HFFc6 (cell line): ENCODE measurements at places on chromosomes 1 and 21.

DNA sequence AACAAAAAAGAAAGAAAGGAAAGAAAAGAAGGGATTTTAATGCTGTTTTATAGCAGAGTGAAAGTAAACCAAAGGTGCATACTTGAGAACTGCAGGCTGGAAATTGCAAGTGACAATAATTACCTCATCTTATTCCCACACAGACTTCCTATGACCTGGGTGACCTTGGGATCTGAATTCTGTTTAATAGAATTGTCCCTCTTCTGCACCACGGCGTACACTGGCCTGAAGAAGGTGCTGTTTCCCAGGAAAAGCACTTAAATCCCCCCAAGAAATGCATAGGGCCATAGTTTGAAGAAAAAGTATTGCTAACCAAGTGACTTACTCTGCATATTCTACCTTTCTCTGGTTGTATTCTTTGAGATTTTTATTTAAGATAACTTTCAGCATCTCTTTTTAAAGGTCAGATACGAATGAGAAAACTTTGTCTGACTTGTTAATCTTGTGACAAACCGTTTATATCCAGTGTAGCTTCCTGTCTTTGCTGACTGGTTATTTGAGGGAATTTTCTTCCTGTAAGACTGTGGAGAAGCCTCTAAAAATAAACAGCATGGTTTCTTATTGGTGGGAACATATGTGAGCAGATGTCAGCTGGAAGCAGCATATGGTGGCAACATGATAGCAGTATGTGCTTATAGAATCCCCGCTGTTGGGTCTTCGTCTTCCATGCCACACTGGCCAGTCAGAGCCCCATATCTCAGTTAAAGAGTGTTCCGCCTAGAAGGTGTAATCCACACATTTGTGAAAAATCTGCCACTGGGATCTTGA is 16.3 kb downstream of the TGFB2 start:
- peak; percentile 38 for DNase-seq

DNA sequence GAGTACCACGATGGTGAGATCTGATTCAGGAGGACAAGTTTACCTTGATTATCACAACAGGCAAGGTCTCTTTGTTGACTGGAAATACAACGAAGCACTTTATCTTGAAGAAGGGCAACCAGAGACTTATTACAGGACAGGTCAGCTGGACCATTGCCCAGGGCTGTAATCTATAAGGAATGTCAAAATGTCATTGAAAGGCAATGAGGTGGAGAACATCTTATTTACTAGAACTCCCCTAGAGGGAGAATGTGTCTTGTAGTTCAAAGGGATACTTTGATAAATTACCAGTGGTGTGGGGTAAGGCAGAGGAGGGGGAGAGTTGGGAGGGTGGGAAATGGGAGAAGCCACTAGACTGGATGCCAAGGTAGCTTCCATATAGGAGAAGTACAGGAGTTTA is 212.3 kb downstream of the NCAM2 start:
- no peak for DNase-seq

- DNase-seq, result no peak
These were observed 5.0 kb upstream of the PDC start for GRCh38 chr1:186465946-186466345.

- peak; percentile 32 for DNase-seq
These were observed 4.7 kb upstream of the THEM5 start for GRCh38 chr1:151858030-151858746.

DNA sequence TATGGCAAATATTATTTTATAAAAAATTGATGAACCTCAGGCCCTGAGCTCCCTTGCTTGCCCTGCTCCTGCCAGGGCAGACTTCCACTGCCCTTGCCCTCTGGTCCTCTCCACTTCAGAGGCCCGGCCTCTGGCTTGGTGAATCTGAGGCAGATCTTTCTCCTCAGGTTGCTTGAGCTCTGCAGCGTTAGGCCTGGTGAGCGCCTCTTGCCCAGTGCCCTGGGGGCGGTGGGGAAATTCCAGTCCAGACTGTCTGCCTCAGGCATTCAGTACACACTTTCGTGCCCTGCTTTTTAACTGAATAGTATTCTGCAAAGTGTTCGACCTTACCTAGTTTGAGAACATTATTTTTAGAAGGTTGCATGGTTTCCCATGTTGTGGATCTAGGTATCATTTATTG is 98.2 kb downstream of the PCBP3 start:
- DNase-seq, result no peak

DNA sequence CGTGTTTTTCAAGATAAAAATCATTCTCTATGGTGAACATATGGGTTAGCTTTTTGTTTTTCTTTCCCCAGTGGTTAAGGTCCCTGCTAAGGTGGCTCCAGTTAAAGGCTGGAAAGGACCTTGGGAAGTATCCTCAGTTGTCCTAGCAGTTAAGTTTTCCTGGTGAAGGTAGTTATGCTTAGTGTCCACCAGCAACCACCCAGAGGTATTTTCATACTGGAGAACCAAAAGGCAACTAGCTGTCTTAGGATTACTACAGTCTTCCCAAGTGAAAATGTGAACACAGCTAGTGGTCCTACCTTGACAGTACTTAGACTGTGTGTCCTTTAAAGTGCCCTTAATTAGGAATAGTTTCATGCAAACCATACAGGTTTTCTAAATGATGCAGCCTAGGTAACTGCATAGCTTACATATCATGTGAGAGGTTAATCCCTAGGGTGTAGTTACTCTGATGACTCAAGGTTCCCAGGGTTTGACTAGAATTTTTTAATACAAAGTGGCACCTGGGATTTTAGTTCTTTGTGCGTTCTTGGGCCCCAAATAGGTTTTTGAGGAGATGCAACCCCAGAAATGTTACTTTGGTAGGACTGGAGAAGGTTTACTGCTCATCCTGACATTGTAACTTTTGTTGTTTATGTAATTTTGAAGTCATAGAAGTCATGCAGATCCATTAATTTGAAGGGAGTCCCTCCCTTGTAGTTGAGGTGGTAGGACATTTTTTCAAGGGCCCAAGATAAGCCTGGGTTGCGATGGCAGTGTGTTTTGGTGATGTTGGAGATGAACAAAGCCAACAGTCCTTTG is 36.5 kb downstream of the YY1AP1 start:
- DNase-seq, result no peak

GRCh38 chr1:105664495-105664894 is 1392.0 kb upstream of the PRMT6 start:
- DNase-seq, result no peak

DNA sequence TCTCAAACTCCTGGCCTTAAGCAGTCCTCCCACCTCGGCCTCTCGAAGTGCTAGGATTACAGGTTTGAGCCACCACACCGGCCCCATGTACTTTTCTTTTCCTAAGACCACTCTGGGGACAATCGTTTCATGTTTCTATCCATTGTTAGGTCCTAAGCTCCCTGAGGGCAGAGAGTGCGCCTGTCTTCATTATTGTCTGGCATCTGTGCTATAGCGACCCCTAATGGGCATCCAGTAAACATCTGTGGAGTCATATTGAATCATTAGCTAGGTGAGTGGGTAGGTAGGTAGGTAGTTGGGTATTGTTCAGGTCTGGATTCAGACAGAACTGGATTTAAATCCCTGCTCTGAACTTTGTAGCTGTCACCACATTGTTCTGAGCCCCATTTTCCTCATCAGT is 66.1 kb downstream of the TMEM53 start:
- DNase-seq, result no peak

DNA sequence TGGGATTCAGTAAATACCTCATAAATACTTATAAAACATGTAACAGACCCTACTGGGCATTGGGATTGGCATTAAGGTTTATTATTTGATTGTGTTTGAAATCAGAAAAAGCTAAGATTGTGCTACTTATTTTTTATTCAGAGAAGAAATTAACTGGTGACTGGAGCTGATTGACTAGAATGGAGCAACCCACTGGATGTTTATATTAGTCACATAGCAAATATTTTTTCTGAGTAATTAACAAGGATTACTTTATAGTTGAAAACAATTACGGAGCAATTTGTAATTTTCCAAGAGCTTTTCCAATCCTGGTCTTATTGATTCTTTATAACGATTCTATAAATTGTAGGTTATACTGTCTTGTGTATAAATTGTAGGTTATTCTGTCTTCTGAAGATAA is 208.7 kb downstream of the HLX start:
- DNase-seq, result peak; percentile 42

- DNase-seq, result no peak
These were observed 42.7 kb downstream of the ATP5PF start for GRCh38 chr21:25691976-25692375.

GRCh38 chr1:84208935-84209334 is 64.9 kb downstream of the PRKACB start:
- no peak for DNase-seq

DNA sequence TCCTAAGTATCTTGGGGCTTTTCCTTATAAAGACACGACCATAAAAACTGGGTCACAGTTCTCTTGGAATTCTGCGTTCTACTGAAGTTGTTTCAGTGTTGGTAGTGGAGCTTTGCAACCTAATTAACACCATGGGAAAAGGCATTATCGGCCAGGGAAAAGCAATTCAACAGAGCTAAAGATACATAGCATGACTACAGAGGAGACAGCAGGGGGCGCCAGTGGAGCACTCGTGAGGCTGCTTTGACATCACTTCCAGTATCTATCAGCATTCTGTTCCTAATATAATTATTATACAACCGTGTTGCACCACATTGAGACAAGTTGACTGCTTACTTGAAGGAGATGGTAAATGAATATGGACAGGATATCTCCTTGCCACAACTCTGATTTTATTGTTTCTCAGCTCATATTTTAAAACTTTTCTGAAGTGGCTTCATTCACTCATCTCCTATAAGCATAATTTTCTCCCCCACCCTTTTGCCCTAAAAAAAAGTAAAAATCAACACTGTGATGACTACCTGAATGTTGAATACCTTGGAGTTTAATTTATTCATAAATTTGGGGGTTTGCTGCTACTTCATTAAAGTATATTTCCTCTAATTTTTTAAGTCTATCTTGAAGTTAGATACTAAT is 39.4 kb downstream of the ZP4 start:
- DNase-seq, result peak; percentile 23

- DNase-seq, result no peak
These were observed 19.6 kb downstream of the EIF4G3 start for GRCh38 chr1:21157054-21157453.

DNA sequence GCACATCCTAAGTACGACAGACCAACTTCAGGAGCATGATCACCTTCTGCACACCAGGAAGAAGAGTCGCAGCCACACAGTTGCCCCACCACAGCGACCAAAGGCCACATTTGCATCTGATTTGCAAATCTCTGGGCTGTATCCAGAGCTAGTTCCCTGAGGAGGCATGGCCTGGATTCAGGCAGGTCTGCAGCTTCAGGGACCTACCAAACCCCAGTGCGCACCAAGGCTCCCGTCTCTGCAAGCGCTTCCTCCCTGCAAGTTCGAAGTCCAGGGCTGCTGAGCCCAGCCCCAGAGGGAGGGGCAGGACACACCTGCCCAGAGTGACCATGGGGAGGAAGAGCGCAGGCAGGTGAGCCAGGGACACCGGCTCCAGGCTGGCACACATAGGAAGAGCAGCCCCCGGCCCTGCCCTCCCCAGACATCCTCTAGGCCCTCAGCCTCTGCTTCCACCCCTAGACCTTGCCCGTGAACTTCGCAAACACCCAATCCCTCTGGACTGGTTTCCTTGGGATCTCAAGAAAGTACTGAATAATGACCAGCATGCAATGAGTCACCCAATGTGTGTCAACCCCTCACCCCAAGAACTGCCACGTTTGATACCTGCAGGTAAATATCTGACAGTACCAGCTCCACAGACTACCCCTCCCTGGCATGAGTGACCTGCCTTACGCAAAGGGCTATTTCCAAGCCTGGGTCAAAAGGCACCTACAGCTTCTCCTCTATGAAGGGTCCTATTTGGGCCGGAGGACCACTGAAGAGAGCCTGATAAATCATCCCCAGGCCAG is 36.8 kb downstream of the CASZ1 start:
- DNase-seq, result no peak

DNA sequence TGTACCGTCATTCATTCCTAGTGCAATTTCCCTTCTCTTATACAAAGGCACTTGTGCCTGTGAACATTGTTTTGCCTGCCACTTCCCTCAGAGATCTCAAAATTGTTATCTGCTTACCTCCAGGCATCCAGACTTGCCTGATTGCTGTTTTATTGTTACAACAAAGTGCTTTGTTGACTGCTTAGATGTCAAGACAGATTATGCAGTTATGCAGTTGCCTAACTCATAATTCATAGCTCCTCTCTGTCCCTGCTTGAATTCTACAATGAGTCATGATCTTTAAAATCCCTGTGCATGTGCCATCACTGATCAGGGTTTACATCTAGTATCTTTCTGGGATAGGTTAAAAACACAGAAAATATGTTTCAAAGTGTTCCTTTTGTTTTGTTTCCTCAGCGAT is 24.5 kb downstream of the CXADR start:
- DNase-seq, result peak; percentile 2

- DNase-seq, result no peak
These were observed 2.0 kb downstream of the RNF207 start for GRCh38 chr1:6207921-6208320.

- DNase-seq, result peak; percentile 31
These were observed 149.9 kb downstream of the MRPL39 start for GRCh38 chr21:25457411-25457810.

DNA sequence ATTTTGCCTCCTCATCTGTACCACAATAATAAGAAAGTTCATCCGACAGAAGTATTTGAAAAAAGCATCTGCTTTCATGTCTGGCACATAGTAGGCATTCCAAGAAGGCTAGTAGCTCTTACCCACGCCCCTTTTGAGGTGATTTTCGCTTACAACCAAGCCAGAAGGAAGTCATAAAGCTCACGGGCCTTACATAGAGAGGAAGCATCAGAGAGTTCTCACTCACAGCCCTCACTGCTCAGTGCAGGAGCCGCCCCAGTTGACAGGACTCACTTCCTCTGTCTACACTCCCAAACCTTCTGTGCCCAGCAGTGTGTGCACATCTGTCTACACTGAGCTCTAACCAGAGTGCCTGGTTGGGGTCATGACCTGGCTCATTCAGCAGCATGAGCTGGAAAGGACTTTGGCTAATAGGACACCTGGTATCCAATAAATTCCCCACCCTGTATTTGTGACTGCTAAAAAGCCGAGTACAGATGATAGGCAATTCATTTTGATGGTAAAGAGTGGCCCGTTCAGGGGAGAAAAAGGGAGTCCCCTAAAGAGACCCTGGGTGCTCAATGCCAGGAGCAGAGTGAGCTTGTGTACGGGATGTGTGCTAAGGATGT is 36.8 kb upstream of the DUSP10 start:
- no peak for DNase-seq

GRCh38 chr1:23177438-23178380 is 9.1 kb upstream of the LUZP1 start:
- DNase-seq, result peak; percentile 50

- no peak for DNase-seq
These were observed 112.8 kb downstream of the DNAH14 start for GRCh38 chr1:225042263-225042662.

DNA sequence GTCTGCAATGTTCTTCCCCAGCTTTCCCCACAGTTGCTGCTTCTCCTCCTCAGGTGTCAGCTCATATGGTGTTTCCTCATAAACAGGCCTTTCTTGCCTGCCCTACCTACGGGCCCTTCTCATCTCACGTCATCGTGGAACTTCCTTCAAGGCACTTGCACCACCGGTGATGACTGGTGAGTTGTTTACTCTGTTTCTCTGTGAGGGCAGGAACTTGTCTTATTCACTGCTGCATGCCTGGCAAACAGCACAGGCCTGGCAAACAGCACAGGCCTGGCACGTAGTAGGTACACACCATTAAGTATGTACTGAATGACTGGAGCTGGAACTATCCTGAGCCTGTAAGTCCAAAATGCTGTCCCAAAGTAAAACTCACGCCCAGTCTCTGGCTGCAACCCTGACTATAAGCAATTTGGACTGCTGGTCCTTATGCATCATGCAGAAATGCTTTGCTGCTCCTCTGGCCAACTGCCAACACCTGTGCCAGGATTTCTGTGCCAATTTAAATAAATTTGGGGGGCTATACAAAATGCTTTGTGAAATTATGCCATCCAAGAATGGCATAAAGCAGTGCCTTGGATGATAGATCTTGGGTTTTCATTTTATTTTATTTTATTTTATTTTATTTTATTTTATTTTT is 25.7 kb downstream of the STK40 start:
- DNase-seq, result no peak
